ENCODE measurements at places on chromosomes 16 and 17.
A peak's percentile ranks its signal among the peaks of the same experiment; 100 is the strongest.

- no peak for DNase-seq
Observed at GRCh38 chr17:59439741-59440211, 108.3 kb downstream of the YPEL2 start.

DNA sequence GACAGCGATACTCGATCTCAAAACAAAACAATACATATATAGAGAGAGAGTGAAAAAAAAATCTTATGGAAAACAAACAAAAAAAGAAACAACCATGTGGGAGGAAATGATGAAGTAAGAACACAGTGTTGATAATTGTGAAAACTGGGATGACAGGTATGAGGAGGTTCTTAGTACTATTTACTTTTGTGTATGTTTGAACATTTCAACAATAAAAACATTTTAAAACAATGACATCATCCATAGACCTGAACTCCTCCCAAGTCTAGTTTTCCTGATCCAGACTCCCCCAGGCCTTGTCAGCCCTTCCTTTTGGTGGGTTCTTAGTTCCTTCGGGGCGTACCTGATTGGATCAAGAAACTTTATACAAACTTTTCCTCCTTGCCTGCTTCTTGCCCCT is 51.7 kb downstream of the CCDC42 start:
- DNase-seq = no peak

- peak; percentile 10 for DNase-seq
Observed at GRCh38 chr17:82328141-82328993, 5.2 kb downstream of the SECTM1 start.

- no peak for DNase-seq
Observed at GRCh38 chr17:17412326-17412725, 64.5 kb upstream of the MED9 start.

DNA sequence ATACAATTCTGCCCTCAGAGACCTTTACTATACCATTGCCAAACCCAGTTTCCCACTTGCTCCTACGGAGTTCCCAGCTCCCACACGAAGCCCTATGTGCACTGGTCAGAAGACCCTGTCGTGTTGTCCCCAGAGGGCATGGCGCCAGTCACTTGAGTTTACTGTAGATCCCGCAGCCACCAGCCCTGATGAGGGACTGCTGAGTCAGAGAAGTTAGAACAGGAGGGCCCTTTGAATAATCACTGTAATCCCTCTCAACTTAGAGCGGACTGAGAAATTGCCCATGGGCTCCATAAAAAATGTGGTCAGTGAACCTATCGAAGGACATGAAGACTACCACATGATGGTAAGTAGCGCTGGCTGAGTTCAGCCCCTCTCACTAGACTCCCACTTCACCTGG is 9.2 kb downstream of the UBFD1 start:
- no peak for DNase-seq

DNA sequence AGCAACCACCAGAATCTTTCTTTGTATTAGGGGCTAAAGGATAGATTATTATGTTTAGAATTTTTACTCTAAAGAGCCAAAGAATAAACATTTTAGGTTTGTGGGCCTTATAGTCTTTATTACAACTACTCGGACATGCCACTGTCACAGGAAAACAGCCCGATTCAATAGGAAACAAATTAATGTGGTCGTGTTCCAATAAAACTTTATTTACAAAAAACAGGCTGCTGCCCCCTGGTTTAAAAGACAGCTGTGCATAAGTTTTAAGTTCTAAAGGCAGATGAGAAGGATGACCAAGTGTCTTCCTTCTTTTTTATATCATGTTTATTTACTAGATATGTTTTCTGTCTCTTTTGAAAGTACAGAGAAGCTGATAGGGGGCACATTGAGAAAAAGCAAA is 166.5 kb downstream of the HS3ST3A1 start:
- no peak for DNase-seq

DNA sequence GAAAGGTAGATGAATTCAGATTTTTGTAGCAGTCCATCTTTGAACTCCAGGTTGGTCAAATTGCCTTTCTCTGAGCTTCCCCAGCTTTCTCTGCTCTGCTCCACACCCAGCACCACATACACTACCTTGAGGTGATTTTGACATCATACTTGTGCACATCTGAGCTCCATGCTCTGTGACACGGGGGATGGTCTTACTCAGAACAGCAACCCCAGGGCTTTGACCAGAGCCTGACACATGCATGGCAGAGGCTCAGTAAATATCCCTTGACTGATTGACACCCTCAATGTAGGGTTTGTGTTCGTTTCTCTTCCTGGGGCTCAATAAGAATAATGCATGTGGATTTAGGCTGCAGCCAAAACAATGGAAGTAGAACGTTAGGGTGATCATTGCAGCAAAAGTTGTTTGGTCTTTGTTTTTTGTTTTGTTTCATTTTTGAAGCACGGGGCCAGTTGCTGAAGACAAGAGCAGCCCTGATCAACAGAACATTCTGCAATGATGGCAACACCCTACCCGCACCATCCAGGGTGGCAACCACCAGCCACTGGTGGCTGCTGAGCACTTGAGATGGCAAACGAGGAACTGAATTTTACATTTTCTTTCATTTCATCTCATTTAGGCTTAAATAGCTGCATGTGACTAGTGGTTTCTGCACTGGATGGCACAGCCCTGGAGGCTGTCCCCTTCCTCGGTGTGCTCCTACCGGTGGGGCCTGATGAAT is 224.8 kb upstream of the TNRC6C start:
- DNase-seq = no peak

DNA sequence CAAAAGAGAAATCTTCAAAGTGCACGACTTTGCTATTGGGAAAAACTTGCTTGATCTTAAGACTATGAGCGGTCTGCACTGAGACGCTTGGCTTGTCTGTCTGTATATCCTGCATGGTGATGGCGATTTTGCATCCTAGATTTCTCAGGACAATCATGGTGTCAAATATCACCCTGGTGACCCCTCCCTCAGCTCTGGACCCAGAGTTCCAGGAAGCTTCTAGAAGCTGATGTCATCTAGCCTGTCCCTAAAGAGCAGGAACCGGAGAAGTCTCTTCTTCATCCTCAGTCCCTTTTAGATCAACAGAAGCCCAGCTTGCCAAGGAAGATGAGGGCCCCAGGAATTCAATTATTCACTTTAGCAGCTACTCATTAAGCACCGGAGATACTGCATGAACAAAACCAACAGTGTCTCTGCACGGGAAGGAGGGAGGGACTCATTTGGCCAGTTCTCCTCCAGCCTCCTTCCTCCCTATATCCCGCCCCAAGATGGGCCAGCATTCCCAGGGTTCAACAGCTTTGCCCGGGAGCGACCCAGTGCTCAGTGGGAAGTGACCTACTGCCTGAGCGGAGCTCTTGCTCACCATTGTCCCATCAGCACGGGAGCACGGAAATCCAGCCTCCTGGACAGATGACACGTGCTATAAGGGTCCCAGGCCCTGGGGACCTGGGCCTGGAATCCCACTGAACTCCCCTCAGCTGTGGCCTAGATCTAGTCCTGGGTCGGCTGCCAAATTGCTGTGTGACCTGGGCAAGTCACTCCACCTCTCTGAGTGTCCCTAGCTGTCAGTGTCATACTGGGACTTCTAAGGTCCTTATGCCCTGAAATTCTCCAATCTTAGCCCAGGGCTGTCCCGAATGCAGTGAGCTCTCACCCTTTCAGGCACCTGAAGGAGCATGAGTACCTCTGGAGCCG is 3.8 kb downstream of the EMP2 start:
- no peak for DNase-seq

GRCh38 chr17:47305302-47305923 is 18.3 kb upstream of the EFCAB13 start:
- no peak for DNase-seq

DNA sequence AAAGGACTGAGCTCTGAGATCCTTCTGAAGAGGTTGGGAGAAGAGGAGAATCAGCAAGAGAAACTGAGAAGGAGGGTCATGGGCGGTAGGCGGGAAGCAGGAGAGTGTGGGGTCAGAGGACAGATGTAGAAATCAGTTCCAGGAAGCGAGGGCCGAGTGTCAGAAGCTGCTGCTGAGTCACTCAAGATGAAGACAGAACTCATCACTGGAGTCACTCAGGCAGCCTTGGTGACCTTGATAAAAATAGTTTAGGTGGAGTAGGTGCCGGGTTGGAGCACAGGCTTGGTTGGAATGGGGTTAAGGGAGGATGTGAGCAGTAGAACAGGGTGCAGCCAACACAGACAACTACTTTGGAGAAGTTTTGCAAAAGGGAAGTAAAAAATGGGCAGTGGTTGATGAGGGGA is 6.1 kb upstream of the ITGAM start:
- DNase-seq = no peak
